ENCODE measurements at places on chromosomes 3 and 15.

DNA sequence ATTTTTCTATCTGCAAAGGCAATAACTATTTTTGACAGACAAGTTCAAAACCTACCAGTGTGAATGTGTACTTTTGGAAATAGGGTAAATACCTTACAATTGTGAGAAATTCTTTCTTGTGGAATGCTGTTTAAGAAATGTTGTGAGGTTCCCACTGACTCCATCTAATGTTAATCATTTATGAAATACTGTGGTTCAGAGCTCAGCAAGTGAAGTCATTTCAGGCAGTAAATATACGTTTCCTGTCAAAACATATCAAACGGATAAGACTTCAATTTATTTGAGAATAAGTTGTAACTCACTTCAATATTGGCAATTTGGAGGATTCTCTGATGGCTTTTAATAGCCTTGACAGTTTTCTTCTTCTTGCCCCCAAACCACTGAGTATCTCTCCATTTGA lies 16.4 kb downstream of the TAFA4 start:
- no peak for DNase-seq

DNA sequence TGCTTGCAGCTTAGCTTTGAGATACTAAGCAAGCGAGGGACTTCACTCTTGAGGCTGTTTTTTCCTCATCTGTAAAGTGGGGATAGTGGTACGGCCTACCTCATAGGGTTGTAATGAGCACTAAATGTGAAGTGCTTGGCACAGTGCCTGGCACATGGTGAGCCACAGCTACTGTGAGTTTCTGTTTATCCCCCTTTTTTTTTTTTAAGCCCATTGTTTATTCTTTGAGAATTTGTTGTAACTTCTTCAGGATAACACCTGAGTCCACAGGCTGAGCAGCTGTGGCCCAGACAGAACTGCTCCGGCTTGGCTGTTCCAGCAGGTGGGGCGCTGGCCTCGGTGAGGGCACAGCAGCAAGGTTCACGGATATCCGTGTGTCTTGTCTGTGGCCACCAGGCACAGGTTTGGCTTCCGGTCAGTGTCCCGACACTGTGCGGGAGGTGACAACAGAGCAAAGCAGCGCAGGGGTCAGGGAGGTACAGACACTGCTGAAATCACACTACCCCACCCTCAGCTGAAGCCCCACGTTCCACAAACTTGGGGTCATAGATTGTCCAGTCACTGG lies 7.3 kb upstream of the ISG20 start:
- no peak for DNase-seq

GRCh38 chr3:73143401-73143800 lies 81.9 kb downstream of the EBLN2 start:
- DNase-seq: no peak

DNA sequence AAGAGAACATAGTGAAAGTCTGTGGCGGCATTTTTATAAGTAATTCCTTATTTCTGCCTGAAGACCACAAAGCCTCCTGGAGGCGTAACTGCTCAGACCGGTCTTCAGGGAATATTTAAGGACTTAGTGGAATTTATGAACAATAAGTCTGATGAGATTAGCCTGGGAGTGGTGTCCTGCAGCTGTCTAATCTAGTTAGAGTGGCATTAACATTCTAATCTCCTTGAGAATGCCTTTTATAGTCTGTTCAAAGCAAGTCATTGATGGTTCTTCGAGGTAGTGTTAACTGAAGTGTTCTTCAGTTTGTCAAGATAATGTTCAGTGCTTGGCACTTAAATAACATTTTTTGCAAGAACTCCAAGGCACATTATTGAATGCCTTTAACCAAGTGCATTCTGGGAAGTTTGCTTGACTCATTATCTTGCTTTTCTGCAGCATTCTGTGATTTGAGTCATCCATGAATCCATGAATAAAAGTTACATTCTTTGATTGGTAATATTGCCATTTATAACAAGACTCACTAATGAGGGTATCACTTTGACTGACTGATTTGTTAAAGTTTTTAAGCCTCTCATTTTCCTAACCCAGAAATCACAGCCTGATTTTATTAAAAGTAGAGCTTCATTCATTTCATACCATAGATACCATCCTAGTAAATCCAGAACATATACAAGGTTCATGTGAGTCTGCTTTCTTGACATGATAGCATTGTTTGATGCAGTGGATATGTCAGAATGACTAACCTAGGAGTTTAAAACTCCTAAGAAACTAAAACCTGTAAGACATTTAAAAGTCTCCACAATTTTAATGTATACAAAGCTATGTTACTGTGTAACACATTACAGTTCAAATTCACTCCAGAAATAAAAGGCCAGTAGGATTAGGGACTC lies 12.5 kb downstream of the RBM5 start:
- peak; percentile 42 for DNase-seq

GRCh38 chr15:54636147-54636546 lies 560.6 kb downstream of the RSL24D1 start:
- no peak for DNase-seq

GRCh38 chr3:139538733-139539132 lies 809 bp downstream of the RBP1 start:
- no peak for DNase-seq

- no peak for DNase-seq
Observed at GRCh38 chr3:2526926-2527325, 428.3 kb downstream of the CNTN4 start.

DNA sequence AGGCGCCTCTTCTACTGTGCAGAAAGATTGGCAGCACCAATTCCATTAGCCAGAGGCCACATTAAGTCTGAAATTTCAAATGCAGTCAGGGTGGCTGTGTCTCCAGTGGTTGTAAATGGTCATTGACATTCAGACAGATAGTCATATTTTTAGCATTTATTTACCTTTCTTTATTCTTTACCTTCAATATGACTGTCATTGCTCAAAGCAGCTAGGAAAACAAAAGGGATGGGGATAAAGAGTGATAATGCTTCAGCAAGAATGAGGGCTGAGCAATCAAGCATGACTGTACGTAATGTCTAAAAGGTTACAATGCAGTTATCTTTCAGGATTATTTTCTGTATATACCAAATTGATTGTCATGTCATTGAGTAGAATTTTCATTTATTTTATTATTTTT lies 360.4 kb downstream of the EFHB start:
- no peak for DNase-seq

- DNase-seq: no peak
Observed at GRCh38 chr3:58955308-58955707, 94.5 kb downstream of the CFAP20DC start.

DNA sequence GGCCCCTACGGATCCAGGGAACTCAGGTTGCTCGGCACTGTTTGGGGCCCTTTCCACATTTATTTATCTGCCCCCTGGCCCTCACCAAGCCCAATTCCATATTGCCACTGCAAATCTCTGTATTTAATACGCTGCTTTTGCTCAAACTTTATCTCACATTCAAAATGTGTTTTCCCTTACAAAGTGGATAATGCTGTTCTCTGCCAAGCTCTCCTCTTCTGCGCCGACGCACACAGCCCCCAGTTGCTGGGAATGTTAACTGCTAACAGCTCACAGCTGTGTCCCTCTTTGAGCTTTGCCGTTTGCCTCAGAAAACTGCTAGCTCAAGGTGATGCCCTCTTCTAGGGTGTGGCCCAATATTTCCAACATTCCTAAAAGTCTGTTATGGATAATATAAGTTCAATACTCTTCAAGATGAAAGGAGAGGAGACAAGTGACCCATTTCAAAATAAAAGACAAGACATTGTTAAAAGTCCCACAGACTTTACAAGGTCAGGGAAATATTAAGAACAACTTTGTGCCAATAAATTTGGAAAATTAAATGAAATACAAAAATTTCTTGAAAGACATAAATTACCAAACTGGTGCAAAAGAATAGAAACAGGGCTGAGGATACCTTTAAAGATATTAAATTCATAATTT lies 12.6 kb upstream of the FBN1 start:
- no peak for DNase-seq

Data from WERI-Rb-1 (cell line).